ENCODE measurements at places on chromosomes 6 and 20.

DNA sequence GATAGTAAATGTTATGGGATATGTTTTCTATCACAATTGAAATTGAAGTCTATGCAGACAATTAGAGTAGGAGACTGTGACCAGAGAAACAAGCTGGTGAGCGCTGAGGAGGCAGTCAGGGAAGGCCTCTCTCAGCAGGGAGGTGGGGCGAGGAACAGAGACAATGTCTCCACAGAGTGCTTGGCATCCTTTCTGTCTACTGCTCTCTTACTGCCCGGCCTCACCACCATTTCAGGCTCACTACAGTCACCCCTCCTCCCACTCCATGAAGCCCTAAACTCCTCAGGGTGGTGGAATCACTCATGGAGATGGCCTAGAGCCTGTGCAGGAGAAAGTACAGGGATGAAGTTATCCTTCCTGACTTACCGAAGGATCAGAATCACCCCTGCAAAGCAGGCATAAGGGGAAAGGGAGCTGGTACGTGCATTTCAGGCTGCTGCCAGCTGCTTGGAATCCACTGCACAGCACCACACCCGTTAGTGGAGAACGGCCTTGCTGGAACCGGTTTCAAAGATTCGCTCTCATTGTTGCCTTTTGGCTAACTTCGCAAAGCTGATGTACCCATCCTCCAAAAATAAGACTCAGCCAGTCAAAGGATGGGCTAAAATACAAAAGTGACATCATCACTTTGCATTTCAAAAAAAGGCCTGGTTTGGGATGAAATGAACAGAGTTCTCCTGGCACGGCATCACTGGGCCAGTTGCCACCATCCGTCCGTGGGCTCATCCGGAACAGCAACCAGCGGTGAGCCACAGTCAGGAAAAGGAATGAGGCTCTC, 67.3 kb downstream of the SLC22A23 start:
- peak; percentile 55 for DNase-seq

DNA sequence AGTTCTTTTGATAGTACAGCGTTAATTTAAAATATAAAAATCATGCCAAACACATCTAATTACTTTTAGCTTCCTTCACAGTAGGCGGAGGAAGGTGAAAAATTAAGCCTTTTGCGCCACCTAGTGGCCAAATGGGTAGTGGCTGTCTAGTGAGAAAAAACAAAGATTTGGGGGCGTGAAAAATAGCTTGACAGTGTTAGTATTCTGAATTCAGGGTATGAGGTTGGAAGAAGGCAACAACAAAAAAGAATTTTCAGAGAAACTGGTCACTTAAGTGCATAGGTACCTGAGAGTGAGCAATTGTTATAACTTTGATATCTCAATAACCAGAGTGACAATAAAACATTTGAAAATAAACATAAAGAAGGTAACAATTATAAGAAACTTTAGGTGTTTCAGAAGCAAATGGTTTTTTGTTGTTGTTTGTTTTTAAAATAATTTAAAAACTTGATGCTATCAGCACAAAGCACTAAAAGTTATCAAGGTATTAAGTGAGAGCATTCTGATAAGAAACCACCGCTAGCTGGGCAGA, 14.3 kb downstream of the PSMB9 start:
- DNase-seq = peak; percentile 63

- no peak for DNase-seq
Measured at GRCh38 chr6:80163754-80164187, 57.3 kb downstream of the BCKDHB start.

- DNase-seq = no peak
Measured at GRCh38 chr6:11042025-11042749, 1.9 kb downstream of the ELOVL2 start.

DNA sequence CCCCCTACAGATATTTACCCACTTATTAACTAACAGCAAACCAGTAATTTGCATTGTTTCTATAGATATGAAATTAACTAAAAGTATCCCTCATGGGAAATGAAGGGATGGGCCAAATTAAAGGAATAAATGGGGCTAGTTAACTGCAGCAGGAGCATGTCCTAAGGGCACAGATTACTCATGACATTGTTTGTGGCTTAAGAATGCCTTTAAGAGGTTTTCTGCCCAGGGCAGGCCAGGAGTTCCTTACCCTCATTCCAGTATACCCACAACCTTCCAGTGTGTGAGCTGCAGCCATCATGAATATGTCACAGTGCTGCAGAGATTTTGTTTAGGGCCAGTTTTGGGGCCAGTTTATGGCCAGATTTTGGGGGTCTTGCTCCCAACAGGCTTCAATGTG, 1101.9 kb downstream of the PRIM2 start:
- no peak for DNase-seq

GRCh38 chr6:139201378-139201777, 66.5 kb downstream of the HECA start:
- no peak for DNase-seq

DNA sequence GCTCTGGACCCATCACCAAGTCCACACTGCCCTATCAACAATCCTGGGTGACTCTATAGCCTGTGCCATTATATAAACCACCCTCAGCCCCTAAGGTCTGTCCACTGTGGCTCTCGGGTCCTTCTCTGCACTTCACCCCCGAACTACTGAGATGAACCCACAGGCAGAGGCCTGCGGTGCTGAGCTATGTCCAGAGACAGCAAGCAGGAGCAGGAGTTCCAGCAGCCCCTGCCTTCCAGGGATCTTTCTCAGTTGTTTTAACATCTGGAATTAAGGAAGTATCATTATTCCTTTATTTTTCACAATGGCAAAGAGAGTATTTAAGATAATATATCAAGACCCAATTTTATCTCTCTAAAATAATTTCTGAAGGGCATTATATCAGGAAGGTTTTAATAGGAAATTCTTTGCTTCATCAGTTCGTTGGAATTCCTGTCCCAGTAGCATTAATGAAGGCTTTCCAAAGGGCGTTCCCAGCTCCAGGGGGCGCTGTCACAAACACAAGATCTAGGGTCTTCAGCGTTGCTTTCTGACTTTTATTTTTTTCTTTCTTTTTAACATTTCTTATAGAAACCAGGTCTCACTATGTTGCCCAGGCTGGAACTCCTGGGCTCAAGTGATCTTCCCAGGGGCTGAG, 27.3 kb downstream of the RRBP1 start:
- DNase-seq = no peak

DNA sequence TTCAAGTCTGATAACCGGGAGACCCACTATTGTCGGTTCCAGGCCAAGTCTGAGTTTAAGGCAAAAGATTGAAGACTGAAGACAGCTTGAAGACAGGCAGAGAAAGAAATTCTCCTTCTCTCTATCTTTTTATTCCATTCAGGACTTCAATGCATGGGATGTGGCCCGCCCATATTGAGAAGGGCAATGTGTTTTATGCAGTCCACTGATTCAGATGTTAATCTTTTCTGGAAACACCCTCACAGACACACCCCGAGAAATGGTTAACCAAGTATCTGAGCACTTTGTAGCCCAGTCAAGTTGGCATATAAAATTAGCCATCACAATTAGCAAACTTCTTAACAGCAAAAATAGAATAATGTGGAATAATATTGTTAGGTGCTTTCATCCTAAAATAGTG, 75.5 kb upstream of the FABP7 start:
- no peak for DNase-seq

DNA sequence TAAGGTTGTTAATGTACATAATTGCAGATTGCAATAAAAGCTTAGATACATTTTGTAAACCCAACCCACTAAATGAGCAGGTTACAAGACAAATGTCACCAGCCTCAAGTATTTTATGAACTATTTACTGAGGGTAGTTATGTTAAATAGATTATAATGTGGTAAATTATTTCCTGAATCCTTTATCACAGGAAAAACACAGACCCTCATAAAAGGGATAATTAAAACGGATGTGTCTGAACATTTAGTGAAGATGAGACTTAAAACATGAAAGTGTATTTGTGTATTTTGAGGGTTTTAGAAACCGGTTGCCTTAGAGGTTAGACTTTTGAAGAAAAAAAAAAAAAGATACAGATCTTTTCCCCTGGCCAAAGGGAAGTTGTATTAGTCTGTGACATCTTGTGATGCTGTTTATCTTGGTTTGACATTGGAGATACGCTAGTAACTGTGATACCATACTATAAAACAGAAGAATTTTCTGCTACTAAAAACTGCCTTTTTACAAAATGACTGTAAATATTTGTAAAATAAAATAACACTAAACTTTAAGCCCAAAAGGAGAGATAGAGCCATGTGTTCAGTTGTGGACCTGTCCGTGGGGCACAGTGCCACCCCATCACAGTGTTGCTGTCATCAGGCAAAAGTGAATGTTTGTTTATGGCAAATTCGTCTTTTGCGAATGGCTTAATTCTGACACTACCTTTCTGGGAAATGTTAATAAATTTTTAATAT, 9.7 kb downstream of the DYNLT1 start:
- no peak for DNase-seq

GRCh38 chr6:84860509-84860908, 96.1 kb upstream of the TBX18 start:
- DNase-seq = no peak

DNA sequence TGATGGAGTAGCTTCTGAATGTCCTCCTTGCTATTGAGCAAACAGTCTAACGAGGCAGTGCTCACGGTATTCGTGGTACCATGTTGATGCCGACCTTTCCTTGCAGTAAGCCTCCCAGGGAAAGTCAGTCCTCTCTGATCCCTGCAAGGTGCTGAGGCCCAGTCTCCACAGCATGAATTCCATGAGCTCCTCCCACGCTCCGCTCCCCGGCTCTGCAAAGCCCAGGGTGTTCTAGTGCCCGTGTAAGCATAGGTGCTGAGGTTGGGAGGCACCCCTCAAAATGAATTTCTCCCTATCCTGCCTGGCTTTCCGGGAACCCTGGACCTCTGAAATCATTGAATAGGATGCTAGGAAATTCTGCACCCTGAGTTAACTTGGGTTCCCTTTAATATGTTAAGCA, 251.0 kb downstream of the TAF4 start:
- no peak for DNase-seq

DNA sequence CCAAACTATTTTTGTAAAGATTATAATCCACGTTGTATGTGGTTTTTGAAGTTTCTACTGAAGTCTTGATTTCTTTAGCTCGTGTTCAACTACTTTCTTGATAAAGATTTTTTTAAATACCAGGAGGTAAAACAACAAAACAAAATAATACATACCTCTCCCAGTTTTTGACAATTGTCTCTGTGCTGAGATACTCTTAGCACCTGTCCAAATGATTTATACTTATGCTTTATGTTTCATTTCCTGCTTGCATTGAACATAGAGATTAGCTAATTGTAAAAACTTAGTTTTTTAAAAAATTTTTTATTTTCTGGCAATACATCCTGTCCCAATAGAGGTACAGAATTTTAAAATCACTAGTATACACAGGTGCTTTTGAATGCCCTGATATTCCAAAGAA, 506.9 kb upstream of the ADGRB3 start:
- no peak for DNase-seq

DNA sequence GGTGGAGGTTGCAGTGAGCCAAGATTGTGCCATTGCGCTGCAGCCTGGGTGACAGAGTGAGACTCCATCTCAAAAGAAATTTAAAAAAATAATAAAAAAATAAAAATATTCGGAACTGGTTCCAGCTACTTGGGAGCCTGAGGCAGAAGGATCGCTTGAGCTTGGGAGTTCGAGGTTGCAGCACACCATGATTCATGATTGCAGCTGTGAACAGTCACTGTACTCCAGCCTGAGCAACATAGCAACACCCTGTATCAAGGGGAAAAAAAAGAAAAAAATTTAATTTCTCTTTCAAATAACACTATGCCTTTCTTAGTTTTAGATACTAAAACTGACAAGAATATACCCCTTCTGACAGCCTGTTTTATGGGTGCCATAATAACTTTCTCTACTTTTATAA, 10.5 kb downstream of the KDM1B start:
- DNase-seq = no peak

- DNase-seq = no peak
Measured at GRCh38 chr6:22028403-22029090, 268.3 kb downstream of the PRL start.

- no peak for DNase-seq
Measured at GRCh38 chr6:27415898-27416297, 27.3 kb downstream of the ZNF391 start.

GRCh38 chr20:55086421-55086820, 611.0 kb downstream of the DOK5 start:
- DNase-seq = no peak

DNA sequence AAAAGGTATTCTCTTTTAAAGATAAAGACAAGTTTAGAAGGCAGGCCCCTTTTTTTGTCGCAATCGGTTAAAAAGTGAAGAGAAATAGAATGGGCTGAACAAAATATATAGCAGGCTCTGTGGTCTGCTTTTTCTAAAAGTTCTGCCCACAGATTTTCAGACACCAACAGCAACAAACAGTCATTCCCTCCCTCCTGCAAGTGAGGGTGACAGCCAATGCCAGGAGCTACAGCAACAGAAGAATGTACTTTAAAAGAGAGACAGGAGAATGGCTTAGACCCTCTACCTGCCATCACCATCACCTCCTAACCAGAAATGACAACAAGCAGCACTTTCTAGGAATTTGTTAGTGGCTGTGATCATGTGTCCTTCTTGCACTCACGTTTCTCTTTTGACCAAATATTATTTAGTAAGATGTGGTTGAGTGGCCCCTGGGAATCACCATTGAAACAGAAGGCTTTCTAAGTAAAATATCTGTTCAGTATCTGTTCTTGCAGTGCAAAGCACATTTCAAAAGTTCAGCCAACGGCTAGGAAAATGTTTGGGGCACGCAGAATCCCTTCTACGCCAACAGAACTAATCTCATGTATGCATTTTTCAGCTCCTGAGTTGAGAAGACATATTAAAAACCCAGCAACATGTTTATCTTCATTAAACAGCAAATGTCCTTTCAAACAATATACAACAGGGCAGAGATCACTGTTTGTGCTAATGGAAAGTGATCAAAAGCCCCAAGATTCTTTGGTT, 248.5 kb downstream of the ATXN1 start:
- DNase-seq = no peak

GRCh38 chr6:105746130-105746505, 340.0 kb upstream of the PRDM1 start:
- DNase-seq = no peak

DNA sequence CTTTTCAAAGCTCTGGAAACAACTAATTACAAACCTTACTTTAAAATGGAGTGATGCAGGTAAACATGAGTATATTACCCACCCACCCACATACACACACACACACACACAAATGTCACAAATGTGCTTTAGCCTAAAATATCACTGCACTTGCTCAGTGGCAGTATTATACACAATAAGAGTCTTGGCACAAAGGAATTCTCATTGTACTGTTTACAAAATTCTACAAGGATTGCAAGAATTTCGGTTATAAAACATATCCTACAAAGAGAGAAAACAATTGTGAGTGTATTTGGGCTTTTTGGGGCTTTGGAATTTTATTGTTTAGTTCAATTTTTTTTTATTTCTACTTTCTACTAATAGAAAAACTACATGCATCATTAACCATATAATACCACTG, 113.2 kb upstream of the BEND6 start:
- no peak for DNase-seq

GRCh38 chr6:47096211-47096895, 54.2 kb upstream of the ADGRF1 start:
- no peak for DNase-seq

GRCh38 chr6:133959667-133960368, 6.8 kb downstream of the TBPL1 start:
- no peak for DNase-seq

- no peak for DNase-seq
Measured at GRCh38 chr20:19460386-19460785, 247.9 kb downstream of the SLC24A3 start.

GRCh38 chr6:95091823-95092436, 485.4 kb upstream of the MANEA start:
- DNase-seq = no peak

Measured in anterior cingulate cortex (tissue), 58 donors.